Adipocyte (in vitro differentiated cells): ENCODE measurements at places on chromosomes 12 and 14.

GRCh38 chr12:43226151-43226550 lies 325.9 kb downstream of the ADAMTS20 start:
- DNase-seq, result no peak

GRCh38 chr14:75460394-75460793 lies 32.6 kb downstream of the JDP2 start:
- DNase-seq, result no peak

- DNase-seq, result peak; percentile 95
These were observed at the start of gene YBX3 for GRCh38 chr12:10722905-10723746. Gene YBX3 (minus strand): TSS chr12:10723323. CDS start chr12:10723111, 212 bp downstream.

DNA sequence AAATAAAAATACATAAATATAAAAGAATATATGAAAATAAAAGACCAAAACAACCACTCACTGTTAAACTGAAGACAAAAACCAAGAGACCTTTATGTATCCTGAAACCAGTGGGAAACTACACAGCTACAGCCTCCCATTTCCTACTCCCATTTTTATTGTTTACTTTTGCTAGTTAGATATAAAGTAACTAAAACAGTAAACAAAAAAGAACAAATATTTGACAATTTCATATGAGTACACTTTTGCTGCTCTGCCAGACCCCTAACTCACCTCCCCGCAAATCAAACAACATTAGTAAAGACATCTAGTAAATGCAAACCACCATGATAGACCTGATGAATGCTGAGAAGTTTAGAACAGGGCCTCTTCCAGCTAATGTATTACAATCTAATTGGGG lies 97.1 kb downstream of the BCL2L14 start:
- DNase-seq, result no peak

DNA sequence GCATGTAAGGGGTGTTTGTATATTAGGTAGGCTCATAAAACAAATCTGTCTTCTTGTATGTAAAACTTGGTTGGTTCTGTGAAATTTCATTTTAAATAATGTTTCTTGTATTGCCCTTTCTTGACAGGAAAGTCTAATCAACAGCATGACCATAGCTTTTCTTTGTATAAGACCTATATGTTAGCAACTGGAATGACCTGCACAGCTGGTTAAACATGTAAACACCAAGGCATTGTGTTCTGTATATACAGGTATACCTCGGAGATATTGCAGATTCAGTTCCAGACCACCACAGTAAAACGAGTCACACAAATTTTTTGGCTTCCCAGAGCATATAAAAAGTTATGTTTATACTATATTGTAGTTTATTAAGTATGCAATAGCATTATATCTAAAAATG lies 183.6 kb downstream of the ERC1 start:
- no peak for DNase-seq

DNA sequence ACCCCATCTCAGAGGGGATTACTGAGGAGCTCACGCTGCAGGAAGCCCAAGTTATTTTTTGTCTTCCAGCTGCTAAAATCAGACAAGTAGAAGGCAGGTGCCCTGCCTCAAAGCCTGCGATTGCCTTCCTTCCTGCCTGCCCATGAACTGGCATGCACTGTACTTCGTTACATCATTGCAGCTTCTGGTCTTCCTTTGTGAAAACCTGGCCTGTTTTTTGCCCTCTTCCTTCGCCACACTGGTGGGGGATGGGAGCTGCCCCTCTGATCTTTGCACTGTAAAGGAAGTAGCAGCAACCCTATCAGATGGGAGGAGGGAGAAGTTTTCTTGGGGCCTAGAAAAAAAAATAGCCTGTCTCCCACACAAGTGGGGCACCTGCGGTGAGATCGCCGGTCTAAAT lies 1098.7 kb downstream of the BCL11B start:
- DNase-seq, result no peak

DNA sequence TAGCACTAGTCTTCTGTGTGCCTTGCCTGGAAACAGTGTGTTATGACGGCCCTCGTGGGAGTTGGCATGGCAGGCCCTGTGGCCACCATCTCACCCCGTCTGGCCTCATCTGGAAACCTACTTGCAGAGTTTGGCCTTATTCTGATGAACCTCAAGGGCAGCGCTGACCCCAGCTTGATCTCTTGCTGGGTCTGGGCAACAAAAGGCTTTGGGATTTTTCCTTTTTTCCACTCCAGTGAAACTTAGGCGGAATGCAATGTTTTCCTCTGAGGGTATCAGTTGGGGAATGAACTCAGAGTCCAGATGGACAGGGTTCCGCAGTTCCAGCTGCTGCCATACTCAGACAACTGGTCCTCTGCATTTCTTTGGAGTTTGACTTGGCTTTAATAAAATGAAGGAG lies 15.9 kb downstream of the CACNA1C start:
- no peak for DNase-seq

- DNase-seq, result no peak
These were observed 582.3 kb downstream of the KCNH5 start for GRCh38 chr14:62462988-62463387.
